ENCODE measurements at places on chromosomes 3 and 15.

GRCh38 chr3:17057321-17057720 lies 172.6 kb downstream of the PLCL2 start:
- no peak for DNase-seq

DNA sequence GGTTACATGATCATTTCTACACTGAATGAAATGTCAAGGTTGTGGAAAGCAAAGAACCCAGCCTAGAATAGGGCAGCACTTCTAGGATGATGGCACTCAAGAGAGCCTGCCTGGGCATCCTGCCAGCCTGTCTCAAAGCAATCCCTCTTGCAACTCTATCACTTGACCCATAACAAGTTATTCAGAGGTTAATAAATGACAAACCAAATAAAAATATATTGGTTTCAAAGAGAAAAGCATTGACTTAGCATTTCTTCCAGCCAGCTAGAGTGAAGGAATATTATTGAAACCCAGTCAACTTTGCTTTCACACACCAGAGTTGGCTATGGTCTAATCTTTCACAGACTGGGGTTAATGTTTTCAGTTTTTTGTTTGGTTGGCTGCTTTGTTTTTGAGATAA lies 214.6 kb upstream of the UBE2E2 start:
- DNase-seq = no peak

- no peak for DNase-seq
Measured at GRCh38 chr3:143413372-143413771, 293.8 kb downstream of the CHST2 start.

DNA sequence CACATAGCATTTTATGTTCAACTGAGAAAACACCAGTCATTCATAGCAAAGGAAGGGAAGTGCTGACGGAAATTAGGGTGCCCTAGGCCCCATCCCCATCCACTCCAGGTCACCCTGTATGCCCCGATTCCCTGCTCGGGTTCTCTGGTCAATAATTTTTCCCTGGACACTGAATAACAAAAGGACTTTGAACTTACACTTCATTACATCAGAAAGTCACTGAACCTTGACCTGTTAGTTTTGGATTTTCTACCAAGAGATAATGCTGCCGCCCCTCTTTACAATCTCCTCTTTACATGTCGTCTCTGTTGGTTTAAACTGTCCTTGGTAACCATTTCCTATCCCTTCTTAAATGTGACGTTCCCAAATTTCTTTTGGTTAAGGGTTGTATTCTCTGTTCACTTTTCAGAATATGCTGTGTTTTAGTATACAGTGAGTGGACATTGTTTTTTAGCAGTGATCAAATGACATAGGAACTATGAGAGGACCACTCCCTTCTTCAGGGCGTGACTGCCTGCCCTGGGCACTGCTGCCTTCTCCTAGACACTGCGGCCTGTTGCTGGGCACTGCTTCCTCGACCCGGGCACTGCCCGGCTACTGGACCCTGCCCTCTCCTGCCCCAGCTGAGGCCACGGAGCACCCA lies 13.6 kb upstream of the AHSG start:
- DNase-seq = no peak

DNA sequence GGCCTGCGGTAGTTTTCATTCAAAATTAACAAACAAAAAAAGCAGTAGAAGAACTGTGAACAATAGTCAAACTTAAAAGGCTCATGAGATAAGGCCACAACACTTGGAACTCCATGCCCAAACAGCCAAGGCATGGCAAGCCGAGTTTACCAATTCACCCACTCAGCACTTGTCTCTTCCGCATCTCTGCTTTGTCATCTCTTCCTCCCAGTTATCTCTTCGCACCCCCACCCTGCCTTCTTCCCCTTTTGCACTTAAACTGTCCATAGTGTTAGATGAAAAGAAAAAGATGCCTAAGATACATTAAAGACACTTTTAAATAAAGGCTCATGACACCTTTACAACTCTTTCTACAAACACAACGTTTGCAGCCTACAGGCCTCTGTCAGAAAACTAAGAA lies 11.1 kb downstream of the TLE3 start:
- no peak for DNase-seq

GRCh38 chr3:142285083-142285517 lies 59.7 kb upstream of the GK5 start:
- DNase-seq = no peak

GRCh38 chr3:123627673-123628670 lies 43.1 kb upstream of the HACD2 start:
- DNase-seq = peak; percentile 10

DNA sequence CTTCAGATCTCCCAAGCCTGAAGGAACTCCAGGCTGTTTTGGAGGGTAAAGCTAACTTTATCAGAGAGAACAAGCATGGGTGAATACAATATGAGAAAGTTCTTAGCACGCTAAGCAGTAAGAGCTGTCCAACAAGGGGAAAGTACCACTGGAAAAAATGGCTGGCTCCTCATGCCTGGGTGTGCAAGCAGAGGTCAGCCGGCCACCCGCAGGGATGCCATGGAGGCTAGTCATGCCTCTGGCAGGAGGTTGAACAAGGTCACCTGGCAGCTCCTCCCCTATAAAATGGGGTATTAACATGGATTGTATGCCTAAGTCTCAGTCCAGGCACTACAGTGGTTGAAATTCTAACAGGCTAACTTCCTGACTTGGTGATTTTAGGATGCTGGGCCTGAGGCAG lies 75.4 kb upstream of the SLC6A1 start:
- no peak for DNase-seq

DNA sequence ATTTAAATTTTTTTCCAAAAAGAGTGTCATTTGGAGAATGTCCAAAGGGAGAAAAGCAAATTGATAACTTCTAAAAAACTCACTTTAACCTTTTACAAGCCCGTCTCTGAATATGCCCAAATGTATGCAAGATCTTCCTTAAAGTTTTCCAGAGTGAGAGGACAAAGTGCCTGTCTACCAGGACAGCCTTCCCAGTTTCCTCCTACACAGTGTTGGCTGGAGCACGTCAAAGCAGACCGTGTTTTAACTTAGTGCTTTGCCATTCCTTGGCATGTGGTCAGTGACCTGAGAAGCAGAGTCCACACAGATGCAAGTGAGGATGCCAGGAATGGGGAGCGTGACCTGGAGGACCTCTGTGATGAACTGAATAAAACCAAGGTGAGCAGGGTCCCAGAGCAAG lies 245.7 kb downstream of the FAM43A start:
- no peak for DNase-seq

- DNase-seq = no peak
Measured at GRCh38 chr3:117633207-117633606, 923.6 kb downstream of the TUSC7 start.

DNA sequence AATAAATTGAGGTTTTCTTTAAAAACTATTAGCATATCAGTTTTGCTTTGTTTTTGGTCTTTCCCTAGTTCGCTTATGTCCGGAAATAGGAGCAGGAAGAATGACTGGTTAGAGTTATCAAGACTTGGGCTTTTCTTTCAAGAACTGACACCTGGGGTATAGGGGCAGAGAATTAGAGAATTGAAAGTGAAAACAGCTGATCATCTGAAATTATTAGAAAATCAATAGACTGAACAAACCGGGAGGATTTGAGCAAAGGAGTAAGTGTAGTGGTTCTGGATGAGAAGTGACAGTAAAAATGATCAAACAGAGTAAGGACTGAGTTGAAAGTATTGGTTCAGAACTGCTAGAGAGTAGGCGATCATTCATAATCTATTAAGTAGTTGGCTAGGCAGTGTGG lies 6.0 kb downstream of the MINDY2 start:
- DNase-seq = no peak

GRCh38 chr3:191262650-191263049 lies 63.6 kb downstream of the OSTN start:
- DNase-seq = no peak

GRCh38 chr3:4999531-5000184 lies 20.4 kb downstream of the BHLHE40 start:
- DNase-seq = no peak

DNA sequence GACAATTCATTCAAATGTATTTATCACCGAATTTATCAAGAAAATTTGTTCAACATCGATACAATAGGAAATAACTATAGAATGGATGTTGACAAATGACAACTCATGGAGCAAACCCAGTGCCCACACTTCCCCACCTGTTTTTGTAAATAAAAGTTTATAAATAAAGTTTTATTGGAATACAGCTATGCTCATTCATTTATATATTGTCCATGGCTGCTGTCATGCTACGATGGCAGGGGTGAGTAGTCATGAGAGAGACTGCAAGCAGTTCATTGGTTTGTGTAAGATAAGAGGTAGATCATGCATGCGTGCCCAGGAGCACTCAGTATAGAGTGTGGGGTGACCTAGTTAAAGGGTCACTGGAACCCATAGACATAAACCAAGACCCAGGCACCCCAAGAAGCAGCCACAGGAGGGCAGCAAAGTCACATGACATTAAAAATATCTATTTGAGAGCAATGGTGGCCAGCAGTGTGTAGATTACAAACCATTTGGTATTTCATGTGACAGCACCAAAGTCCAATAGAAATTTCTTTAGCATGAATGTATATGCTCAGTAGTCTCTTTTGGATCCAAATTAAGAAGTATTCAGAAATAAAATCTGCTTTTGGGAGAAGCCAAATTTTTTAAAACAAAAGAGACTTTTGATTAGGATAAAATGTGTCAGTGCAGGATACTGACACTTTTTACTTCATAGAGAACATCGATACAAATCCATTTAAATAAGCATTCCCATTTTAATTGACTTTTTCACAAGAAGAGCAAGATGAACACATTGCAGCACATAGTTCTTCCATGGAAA lies 794.8 kb downstream of the MCTP2 start:
- no peak for DNase-seq

DNA sequence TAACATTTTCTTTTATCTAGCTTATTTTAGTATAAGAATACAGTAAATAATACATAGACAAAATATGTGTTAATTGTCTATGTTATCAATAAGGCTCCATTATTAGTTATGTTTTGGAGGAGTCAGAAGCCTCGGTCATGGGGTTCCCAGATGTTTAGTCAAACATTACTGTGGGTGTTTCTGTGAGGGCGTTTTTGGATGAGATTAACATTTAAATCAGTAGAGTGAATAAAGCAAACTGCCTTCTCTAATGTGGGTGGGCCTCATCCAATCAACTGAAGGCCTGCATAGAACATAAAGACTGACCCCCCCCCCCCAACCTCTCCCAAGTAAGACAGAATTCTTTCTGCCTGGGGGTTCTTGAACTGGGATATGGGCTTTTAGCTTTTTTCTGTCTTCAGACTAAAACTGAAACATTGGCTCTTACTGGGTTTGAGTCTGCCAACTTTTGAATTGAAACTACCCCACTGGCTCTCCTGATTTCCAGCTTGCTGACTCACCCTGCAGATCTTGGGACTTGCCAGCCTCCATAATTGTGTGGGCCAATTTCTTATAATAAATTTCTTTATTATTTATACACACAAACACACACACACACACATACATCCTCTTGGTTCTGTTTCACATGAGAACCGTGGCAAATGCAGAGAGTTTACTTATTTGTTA lies 192.0 kb downstream of the TPRG1 start:
- DNase-seq = no peak

GRCh38 chr3:146839727-146840375 lies 234.7 kb upstream of the PLSCR5 start:
- DNase-seq = no peak

GRCh38 chr3:129023909-129024308 lies 22.8 kb downstream of the EFCC1 start:
- no peak for DNase-seq

- DNase-seq = no peak
Measured at GRCh38 chr3:168973897-168974296, 689.6 kb downstream of the MECOM start.

DNA sequence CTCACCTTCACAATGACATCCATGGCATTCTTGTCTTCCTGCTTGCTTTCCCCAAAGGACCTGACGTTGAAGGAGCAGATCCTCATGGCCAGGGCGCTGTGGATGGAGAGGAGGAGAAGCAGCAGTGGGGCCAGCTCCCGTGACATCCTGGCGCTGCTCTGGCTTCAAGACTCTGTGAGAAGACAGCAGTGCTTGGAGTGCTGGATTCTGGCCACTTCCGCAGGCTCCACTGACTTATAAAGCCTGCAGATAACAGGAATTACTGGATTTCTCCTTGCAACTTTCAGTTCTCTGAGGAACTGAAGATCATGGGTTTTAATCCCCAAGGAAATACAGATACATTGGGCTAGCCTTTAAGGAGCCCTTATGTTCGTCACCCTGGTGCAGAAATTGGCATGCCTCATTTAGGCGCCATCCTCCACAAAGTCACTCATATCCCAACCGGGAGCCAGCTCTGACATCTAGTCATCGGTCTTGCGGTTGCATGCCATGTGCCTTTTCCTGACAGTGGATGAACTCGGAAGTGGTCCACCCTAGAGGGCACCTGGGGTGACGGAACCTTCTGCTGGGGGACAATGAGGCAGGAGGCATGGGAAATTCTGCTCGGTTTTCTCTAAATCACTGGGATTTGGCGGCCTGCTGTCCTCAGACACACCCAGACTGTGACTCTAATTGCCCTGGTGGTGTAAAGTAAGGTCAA lies at the start of gene DNASE1L3:
Gene DNASE1L3, minus strand, starts transcription at position 212 of the 700 bp plus-strand sequence. Its CDS starts 66 bp downstream, at position 146.
- no peak for DNase-seq

DNA sequence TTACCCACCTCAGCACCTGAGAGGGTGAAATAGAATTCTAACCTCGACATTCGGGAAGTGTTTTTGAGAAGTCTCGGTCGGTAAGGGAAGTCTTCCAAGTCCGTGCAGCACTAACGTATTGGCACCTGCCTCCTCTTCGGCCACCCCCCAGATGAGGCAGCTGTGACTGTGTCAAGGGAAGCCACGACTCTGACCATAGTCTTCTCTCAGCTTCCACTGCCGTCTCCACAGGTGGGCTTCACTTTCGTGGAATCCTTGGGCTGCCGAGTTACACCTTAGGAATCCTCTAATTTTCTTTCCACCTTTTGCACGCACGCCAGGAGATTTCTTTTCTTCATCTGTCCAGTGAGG lies 775 bp downstream of the CCNDBP1 start:
- no peak for DNase-seq

GRCh38 chr3:143536817-143537535 lies 311.3 kb downstream of the SLC9A9 start:
- DNase-seq = peak; percentile 22

DNA sequence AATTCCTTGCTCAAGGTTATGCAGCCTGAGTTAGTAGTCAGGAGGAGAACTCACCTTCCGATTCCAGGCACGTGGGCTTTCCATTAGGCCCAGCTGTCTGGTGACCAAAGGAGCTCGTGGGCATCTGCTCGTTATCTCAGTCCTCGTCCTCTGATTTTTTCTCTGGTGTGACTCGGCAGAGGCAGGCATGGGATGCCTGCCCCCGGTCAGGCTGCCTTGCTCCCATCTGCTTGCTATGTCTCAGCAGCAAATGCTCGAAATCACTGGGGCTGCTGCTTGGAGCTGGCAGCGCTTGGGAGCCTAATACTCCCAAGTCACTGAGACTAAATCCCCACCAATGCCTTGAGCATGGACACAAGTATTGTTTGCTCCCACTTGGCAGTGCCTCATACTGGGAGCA lies 84.5 kb upstream of the NMNAT3 start:
- DNase-seq = no peak
